ENCODE measurements at places on chromosomes 2 and 18. TPM values are rescaled to one million over a fixed set of nuclear protein-coding genes. Genes with fewer than 3 reads are reported as not detected.

DNA sequence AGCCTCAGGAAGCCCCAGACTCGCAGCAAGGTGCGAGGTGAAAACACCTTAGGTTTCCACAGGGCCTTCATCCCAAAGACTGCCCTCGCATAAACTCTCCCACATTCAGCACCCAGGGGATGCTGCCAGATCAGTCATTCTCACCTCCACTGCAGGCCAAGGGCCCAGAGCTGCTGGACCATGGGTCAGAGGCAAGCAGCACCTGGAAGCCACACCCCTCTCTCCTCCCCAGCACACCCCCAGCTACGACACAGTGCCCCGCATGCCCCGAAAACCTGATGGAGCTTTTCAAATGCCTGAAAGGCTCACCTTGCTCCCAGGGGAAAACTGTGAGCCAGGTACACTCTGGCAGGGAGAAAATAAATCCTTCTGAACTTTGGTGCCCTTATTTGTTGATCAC is 31.9 kb upstream of the LDLRAD4 start:
- no peak overlapping the region for H3K4me3 ChIP-seq
- no peaks in the 10 kb centered on the region for H3K27me3 ChIP-seq
- H3K27ac ChIP-seq, result no peak overlapping the region
- DNase-seq, result no peak

- DNase-seq, result no peak
These were observed 50.6 kb downstream of the LYPD6B start for GRCh38 chr2:149089068-149089467.

DNA sequence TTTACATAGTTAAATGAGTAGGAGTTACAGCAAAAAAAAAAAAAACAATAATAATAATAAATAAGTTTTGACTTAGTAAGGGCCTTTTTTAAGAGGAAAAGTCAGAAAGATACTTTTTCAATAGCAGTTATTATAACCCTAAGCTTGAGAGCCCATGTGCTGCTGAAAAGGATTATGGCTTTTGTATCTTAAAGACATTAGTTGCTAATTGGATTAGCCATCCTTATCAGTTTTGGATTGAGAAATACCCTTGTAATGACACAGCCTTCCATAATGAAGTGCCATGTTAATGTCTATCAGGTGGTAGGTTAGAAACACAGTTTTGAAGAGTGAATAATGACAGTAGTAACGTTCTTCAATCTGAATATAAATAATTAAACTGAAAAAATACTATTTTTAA is 554.0 kb downstream of the RIT2 start:
- no peak overlapping the region for H3K4me3 ChIP-seq
- H3K27me3 ChIP-seq, result no peaks in the 10 kb centered on the region
- no peak overlapping the region for H3K27ac ChIP-seq
- H3K4me1 ChIP-seq, result no peaks in the 10 kb centered on the region

- no peaks in the 10 kb centered on the region for H3K36me3 ChIP-seq
- H3K4me3 ChIP-seq, result no peak overlapping the region
- H3K4me1 ChIP-seq, result no peaks in the 10 kb centered on the region
- no peak for DNase-seq
- H3K27ac ChIP-seq, result no peak overlapping the region
These were observed 549.4 kb upstream of the HS6ST1 start for GRCh38 chr2:128867936-128868636.

GRCh38 chr2:19169134-19169768 is 189.2 kb downstream of the OSR1 start:
- no peaks in the 10 kb centered on the region for H3K36me3 ChIP-seq
- no peak for DNase-seq
- no peak overlapping the region for H3K27ac ChIP-seq
- H3K27me3 ChIP-seq, result no peaks in the 10 kb centered on the region
- H3K4me3 ChIP-seq, result no peak overlapping the region

DAW1 gene
- polyA plus RNA-seq, result 0.24 TPM

- no peak for DNase-seq
- no peaks in the 10 kb centered on the region for H3K4me1 ChIP-seq
- H3K27ac ChIP-seq, result no peak overlapping the region
- H3K36me3 ChIP-seq, result no peaks in the 10 kb centered on the region
- no peak overlapping the region for H3K4me3 ChIP-seq
These were observed 264.4 kb upstream of the SIX2 start for GRCh38 chr2:45273412-45274249.

GRCh38 chr2:232236200-232236599 is 142.4 kb upstream of the ALPP start:
- H3K27ac ChIP-seq, result no peak overlapping the region
- no peaks in the 10 kb centered on the region for H3K27me3 ChIP-seq
- H3K4me1 ChIP-seq, result peaks cover 6% of the 10 kb centered on the region
- no peak for DNase-seq

- DNase-seq, result no peak
- peaks cover 5% of the 10 kb centered on the region for H3K27me3 ChIP-seq
- peaks cover 18% of the 10 kb centered on the region for H3K4me1 ChIP-seq
- H3K36me3 ChIP-seq, result no peaks in the 10 kb centered on the region
These were observed 53.6 kb downstream of the PKDCC start for GRCh38 chr2:42101206-42102023.

DNA sequence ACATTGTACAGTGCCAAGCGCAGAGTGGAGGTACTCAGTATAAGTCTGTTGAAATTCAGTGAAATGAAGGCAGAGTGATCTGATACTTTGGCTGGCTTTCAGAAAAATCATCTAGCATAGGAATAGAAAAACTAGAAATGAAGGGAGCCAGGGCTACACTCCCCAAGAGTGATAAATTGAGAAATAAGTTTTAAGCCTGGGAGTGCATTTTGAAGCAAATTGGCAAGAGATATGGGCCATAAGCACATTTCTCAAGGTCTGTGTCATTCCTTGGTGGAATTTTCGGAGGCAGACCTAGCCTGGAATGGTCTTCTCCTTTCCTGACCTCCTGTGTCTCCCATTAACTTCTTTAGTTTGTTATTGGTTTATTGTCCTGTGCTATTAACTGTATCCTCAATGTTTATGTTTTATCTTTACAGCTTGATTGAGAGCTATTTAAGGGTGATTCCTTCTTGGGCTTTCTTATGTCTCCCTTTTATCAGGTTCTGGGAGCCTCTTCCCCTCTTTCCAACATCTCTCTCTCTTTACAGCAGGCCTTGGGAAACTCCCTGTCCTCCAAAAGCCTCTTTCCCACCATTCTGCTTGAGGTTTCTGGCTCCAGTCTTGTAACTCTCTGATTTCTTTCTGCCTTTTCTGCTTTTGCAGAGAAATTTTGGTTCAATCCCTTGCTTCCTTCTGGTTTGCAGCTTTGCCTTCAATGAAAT is 649.5 kb downstream of the SLC4A3 start:
- no peaks in the 10 kb centered on the region for H3K4me1 ChIP-seq
- DNase-seq, result no peak
- no peaks in the 10 kb centered on the region for H3K27me3 ChIP-seq
- H3K27ac ChIP-seq, result no peak overlapping the region
- no peak overlapping the region for H3K4me3 ChIP-seq

ERICH2 gene
- not detected for polyA plus RNA-seq

DNA sequence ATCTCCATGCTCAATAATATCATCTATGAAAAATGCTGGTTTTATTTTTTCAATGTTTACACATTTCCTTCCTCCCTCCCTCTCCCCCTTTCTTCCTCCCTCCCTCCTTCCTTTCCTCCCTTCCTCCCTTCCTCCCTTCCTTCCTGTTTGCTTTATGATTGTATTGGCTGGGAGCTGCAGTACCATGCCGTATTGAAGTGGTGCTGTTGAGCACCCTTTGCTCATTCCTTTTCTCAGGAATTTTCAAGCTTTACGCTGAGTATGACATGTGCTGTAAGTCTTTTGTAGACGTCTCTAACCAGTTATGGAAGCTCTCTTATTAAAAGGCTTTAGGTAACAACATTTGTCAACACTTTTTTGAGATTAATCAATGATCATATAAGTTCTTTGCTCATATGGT is 100.4 kb downstream of the SNTG2 start:
- no peak overlapping the region for H3K27ac ChIP-seq
- H3K4me3 ChIP-seq, result no peak overlapping the region
- peaks cover 6% of the 10 kb centered on the region for H3K36me3 ChIP-seq
- no peaks in the 10 kb centered on the region for H3K4me1 ChIP-seq
- no peak for DNase-seq
- H3K27me3 ChIP-seq, result 0 out of 2 replicates have a peak, but pooled peaks cover 3% of the 10 kb centered on the region

- no peak overlapping the region for H3K4me3 ChIP-seq
- H3K36me3 ChIP-seq, result no peaks in the 10 kb centered on the region
- H3K27me3 ChIP-seq, result no peaks in the 10 kb centered on the region
- H3K4me1 ChIP-seq, result no peaks in the 10 kb centered on the region
- no peak for DNase-seq
These were observed 103.1 kb downstream of the UPP2 start for GRCh38 chr2:158204741-158205165.

DNA sequence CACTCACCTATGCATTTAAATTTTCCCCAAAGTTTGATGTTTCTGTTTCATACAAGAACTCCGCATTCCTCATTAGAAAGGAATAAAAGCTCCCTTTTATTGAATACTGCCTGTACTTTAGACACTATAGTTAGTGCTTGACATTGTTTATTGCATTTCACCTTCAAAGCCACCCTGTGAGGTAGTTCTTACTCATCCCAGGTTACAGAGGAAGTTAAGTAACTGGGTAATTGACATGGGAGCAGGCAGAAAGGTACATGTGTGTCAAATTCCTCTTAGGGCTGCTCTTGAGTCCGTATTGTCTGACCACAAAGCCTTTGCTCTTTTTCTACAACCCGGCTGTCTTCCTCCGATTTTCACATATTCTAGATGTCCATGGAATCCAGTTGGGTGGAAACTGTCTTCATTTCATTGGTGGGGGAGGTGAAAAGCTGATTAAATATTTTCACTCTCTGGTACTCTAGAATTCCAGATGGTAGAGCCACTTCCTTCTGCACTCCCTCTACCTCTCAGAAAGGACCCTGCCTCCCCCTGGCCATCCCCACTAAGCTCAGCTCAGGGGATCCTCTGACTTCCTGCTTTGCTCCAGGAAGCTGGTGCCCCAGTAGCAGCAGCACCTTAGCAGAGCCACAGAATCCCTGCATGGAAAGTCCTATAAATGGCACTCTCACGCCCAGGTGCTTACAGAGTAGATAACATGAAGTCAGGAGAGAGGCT is 319.2 kb downstream of the LRATD1 start:
- H3K4me1 ChIP-seq, result no peaks in the 10 kb centered on the region
- H3K27ac ChIP-seq, result no peak overlapping the region
- no peaks in the 10 kb centered on the region for H3K36me3 ChIP-seq
- no peak for DNase-seq

GRCh38 chr2:217988014-217988839 is 14.6 kb downstream of the TNS1 start:
- no peaks in the 10 kb centered on the region for H3K36me3 ChIP-seq
- H3K27ac ChIP-seq, result peak overlapping the region; percentile 63
- no peaks in the 10 kb centered on the region for H3K27me3 ChIP-seq
- DNase-seq, result peak; percentile 97
- H3K4me3 ChIP-seq, result 0 out of 2 replicates have a peak overlapping the region, but pooled peaks have one; percentile 6

CD8A gene
- 0.14 TPM for polyA plus RNA-seq

DNA sequence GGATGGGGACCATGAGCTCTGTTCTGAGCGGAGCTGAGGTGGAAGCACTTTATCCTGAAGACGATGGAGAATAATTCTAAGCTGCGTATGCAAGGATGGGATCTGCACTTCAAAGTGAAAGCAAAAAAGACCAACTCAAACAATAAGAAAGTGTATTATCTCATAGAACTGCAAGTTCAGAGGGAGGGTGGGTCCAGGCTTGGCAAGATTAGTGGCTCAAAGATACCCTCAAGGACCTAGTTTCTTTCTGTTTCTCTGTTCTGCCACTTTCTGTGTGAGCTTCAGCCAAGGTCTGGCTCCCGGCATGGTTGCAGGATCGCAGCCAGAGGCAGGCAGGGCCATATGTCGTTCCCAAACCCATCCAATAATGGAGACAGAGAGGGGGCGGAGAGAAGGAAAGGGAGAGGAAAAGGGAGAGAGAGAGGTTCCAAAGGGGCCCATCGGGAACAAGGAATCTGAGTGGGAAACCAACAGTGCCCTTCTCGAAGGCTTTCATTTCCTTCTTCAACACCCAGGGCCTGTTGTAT is 169.2 kb upstream of the NCK2 start:
- H3K27me3 ChIP-seq, result no peaks in the 10 kb centered on the region
- H3K36me3 ChIP-seq, result no peaks in the 10 kb centered on the region
- no peak overlapping the region for H3K27ac ChIP-seq
- no peak for DNase-seq
- H3K4me3 ChIP-seq, result no peak overlapping the region
- peaks cover 6% of the 10 kb centered on the region for H3K4me1 ChIP-seq

GRCh38 chr2:223774193-223774592 is 63.2 kb downstream of the AP1S3 start:
- no peak for DNase-seq
- H3K27ac ChIP-seq, result no peak overlapping the region
- no peak overlapping the region for H3K4me3 ChIP-seq
- H3K36me3 ChIP-seq, result no peaks in the 10 kb centered on the region
- H3K27me3 ChIP-seq, result no peaks in the 10 kb centered on the region

GRCh38 chr18:59068276-59069071 is 71.2 kb upstream of the SEC11C start:
- no peak for DNase-seq
- H3K27me3 ChIP-seq, result no peaks in the 10 kb centered on the region
- H3K36me3 ChIP-seq, result no peaks in the 10 kb centered on the region
- no peaks in the 10 kb centered on the region for H3K4me1 ChIP-seq
- H3K4me3 ChIP-seq, result no peak overlapping the region

DNA sequence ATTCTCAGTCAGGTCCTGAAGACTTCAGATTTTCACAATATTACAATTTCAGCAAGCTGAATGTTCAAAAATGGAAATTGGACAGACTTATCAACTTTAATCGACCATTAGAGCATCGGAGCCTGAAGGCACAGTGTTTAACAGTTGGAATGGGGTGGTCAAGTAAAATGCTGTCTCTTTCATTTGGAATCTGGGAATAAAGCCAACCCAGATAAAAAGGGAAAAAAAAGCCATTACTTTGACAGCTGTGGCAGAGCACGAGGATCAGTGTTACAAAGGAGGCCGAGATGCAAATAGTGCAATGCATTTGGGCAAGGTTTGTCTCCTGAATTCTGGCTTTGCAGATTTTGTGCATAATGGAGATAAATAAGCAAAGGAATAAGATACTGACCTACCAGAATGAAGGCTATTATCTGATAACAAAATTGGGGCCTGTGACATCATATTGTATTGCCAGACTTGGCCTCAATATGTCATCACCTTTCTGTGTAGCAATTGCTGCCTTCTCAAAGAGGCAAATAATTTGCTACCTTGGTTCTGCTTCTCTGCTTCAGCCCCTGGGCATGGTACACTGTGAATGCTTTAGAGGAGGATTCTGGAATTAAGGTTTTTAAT is 277.5 kb upstream of the KLHL29 start:
- H3K27ac ChIP-seq, result no peak overlapping the region
- H3K4me1 ChIP-seq, result no peaks in the 10 kb centered on the region
- no peaks in the 10 kb centered on the region for H3K36me3 ChIP-seq
- no peaks in the 10 kb centered on the region for H3K27me3 ChIP-seq

Measured in H1 (cell line).